ENCODE measurements at places on chromosomes 16 and 17.

GRCh38 chr17:30600830-30601494 lies 123.8 kb downstream of the GOSR1 start:
- DNase-seq: no peak

GRCh38 chr17:42579794-42580551 lies 2.4 kb upstream of the PSMC3IP start:
- no peak for DNase-seq

GRCh38 chr16:16139806-16140205 lies 83.5 kb downstream of the ABCC6 start:
- DNase-seq: no peak

DNA sequence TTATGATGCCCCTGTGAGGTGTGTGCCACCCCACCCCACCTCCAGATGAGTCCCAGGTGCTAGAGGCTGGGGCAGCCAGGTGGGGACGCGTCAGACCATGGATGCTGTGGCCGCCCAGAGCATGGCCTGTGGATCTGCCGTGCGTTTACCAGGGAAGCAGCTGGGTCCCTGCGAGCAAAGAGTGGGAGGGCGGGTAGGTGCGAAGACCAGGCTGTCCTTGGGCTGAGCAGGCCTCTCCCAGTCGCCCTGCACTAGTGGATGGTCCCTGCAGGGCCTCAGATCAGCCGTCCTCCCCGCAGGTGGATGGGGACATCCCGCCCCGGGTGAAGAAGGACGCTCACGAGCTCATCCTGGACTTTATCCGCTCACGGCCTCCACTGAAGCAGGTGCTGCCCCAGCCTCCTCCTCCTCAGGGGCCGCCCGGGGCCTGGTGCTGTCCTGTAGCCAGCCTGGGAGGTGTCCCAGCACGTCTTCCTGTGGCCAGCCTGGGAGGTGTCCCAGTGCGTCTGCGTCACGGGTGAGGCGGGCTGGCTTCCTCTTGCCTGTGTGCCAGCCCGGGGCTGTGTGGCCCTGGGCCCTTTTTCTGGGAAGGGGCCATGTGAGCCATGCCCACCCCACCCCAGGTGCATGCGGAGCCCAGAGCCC lies 18.0 kb upstream of the TCF25 start:
- no peak for DNase-seq

GRCh38 chr16:57755061-57755684 lies 19.6 kb downstream of the KATNB1 start:
- DNase-seq: no peak

GRCh38 chr17:59328601-59329000 lies 2.9 kb upstream of the YPEL2 start:
- DNase-seq: no peak

- no peak for DNase-seq
These were observed 90.7 kb downstream of the TIMM22 start for GRCh38 chr17:1087381-1088241.

- DNase-seq: no peak
These were observed 17.6 kb downstream of the AARS1 start for GRCh38 chr16:70271696-70272095.

- DNase-seq: no peak
These were observed 1.2 kb downstream of the OTOP2 start for GRCh38 chr17:74925242-74925641.

- DNase-seq: no peak
These were observed 8.4 kb downstream of the TSPOAP1 start for GRCh38 chr17:58320163-58320558.

- no peak for DNase-seq
These were observed 55.1 kb downstream of the EMP2 start for GRCh38 chr16:10525214-10525825.

- DNase-seq: no peak
These were observed 51.7 kb downstream of the SDK2 start for GRCh38 chr17:73592501-73592961.

All from CD4-positive, alpha-beta T cell treated with Interferon gamma for 1 hour (primary cell).